ENCODE measurements at places on chromosomes 11 and 22.

DNA sequence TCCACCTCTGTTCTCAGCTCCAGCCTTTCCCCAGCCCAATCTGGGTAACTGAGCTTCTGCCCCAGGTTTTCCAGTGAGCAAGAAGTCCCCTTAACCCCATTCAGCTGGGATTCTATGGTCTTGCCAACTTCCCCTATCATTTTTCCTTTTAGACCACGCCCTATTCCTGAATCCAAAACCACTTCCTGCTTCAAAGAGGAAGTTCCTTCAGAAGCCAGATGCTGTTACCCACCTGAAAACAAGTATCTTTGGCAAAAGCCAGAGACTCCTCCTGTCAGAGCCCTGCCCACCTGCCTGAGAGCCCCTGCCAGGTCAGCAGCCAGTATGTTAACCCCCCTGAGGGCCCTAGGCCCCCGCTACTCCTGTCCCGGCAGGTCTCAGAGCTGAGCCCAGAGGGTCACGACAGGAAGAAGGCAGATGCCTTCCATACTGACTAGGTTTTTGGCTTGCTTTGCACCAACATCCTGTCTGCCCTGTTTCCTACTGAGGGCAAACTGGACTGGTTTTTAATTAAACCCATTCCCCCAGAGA, 20.3 kb upstream of the MICAL2 start:
- DNase-seq: no peak

DNA sequence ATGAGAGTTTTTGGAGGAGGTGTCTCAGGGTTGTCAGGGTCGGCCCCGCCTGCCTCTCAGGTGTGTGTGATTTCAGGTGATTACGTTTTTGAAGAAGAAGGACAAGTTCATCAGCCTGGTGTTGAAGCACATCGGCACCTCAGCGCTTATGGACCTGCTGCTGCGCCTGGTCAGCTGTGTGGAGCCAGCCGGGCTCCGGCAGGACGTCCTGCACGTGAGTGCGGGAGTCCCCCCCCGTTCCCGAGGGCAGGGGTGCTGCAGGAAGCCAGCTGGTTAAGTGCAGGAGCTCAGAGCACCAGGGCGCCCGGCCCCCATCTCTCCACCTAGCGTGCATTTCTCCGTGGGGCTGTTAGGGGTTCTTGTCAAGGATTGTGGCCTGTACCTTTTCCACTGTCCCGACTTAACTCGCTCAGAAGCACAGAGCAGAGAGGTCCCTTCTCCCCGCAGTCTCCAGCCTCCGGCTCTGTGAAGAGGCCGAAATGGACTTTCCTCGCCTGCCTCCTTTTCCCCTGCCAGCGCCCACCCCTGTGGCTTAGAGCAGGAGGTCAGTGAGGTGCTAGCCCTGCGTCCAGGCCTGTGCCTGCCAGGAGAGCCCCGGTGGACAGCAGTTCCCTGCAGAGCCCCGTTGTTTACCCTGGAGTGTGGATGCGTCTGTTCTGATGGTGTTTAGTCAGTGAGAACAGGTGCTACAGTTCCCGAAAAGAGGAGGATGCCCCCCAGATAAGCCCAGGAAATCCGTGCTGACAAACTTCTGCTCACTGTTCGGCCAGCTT, 60.2 kb downstream of the SBF1 start:
- no peak for DNase-seq

DNA sequence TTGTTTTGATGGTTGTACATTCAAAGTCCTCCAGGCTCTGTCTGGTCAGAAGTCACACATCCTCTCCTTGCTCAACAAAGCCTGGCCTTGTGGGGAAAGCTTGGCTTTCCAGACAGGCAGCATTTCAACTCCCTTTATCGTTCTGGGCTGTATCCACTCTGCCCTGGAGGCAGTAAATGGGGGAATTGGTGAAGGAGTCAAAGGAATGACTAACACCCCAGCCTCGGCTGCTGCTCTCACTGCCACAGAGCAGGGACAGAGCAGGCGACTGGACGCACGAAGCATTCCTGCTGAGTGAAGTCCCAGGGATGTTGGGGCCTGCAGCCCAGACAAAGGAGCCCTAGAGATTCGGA, 52.8 kb downstream of the WNT11 start:
- DNase-seq: peak; percentile 59

DNA sequence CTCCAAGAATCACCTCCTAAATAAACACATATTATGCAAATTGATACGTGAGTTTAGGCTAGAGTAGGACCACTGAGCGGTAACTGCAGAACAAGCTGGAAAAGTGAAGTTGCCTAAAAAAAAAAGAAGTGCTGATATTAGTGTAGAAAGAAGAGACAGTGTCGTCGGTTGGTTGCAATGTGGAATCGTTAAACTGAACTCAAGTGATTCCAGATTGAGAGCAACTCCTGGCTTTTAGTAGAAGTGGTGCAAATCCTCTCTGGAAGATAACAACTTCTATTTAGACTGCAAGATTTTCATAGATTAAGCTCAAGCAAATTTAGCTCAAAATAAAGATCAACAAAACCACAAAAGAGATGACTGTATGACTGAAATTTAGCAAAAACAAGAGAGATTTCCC, 97.0 kb upstream of the PGR start:
- DNase-seq: no peak

DNA sequence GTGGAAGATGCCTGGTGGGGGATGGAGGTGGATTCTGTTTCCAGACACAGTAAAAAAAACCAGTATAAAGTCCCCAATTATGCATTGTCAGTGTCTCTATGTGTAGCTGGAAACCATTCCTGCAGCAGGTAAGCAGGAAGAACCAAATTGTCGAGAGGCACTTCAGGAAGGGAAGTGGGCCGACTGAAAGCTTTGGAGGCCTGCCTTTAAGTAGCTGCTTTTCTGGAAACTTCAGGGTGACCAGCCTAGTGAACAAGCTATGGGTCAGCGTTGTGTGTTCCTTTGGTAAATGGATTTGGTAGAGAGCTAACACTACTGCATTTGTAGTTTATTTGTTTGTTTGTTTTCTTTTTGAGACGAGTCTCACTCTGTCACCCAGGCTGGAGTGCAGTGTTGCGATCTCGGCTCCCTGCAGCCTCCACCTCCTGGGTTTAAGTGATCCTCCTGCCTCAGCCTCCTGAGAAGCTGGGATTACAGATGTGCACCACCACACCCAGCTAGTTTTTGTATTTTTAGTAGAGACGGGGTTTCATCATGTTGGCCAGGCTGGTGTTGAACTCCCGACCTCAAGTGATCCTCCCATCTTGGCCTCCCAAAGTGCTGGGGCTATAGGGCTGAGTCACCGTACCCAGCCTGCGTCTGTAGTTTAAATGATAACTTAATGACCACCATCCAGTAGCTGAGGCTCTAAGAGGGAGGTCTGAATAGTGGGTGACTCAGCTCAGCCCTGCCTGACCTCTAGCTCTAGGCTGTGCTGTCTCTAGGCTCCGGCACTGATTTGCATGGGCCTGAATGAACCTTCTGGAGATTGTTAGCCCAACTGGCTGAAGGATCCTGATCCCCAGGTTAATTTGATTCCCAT, 12.8 kb downstream of the PTPRJ start:
- no peak for DNase-seq
